ENCODE measurements at places on chromosomes 13 and 19.
A peak's percentile ranks its signal among the peaks of the same experiment; 100 is the strongest.

DNA sequence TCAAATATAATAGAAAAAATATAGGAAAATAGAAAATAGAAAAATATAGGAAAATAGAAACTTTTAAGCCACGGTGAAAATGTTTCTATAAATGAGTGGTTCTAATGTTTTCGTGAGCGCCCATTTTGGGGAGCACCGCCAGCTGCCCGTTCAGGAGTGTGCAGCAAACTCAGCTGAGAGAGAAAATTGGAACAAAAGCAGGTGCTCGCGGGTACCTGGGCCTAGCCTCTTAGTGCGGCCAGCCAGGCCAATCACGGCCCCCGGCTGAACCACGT is 204 bp upstream of the PDX1 start:
- DNase-seq = no peak
- peak overlapping the region; percentile 67 for H3K4me3 ChIP-seq
- peaks cover 3% of the 10 kb centered on the region for H3K36me3 ChIP-seq

DNA sequence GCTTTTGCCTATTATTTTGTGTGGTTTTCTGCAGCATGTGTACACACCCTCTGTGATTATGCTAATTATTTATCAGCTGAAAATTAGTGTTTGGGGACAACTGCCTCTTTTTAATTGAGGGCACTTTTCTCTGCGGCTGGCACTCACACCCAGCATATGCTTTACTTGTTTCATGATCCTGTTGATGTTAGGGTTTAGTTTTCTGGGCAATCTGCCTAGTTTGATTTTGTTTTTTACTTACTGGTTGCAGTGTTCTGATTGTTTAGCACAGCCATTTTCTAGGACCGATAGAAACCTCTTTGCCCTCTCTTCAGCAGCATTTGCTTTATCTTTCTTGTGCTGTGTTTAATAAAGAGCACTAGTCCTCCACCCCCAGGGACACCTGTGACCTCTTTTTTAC is 161.6 kb downstream of the PAN3 start:
- DNase-seq = no peak
- peaks cover 63% of the 10 kb centered on the region for H3K36me3 ChIP-seq
- H3K4me1 ChIP-seq = peaks cover 60% of the 10 kb centered on the region
- peaks cover 21% of the 10 kb centered on the region for H3K27me3 ChIP-seq
- no peak overlapping the region for H3K4me3 ChIP-seq
- H3K27ac ChIP-seq = peak overlapping the region; percentile 46

GRCh38 chr13:114020750-114021463 is 47.0 kb upstream of the C13orf46 start:
- peak overlapping the region; percentile 67 for H3K27ac ChIP-seq
- DNase-seq = no peak
- peaks cover 8% of the 10 kb centered on the region for H3K4me1 ChIP-seq
- H3K27me3 ChIP-seq = peaks cover 12% of the 10 kb centered on the region
- peaks cover 28% of the 10 kb centered on the region for H3K36me3 ChIP-seq

- no peak overlapping the region for H3K4me3 ChIP-seq
- H3K4me1 ChIP-seq = no peaks in the 10 kb centered on the region
- no peaks in the 10 kb centered on the region for H3K36me3 ChIP-seq
- H3K27ac ChIP-seq = no peak overlapping the region
- peaks cover 5% of the 10 kb centered on the region for H3K27me3 ChIP-seq
Observed at GRCh38 chr19:48069435-48069834, 25.6 kb upstream of the CABP5 start.

- DNase-seq = no peak
- no peaks in the 10 kb centered on the region for H3K27me3 ChIP-seq
- no peaks in the 10 kb centered on the region for H3K4me1 ChIP-seq
- H3K4me3 ChIP-seq = no peak overlapping the region
- H3K27ac ChIP-seq = no peak overlapping the region
Observed at GRCh38 chr13:33978653-33979052, 160.7 kb downstream of the RFC3 start.

DNA sequence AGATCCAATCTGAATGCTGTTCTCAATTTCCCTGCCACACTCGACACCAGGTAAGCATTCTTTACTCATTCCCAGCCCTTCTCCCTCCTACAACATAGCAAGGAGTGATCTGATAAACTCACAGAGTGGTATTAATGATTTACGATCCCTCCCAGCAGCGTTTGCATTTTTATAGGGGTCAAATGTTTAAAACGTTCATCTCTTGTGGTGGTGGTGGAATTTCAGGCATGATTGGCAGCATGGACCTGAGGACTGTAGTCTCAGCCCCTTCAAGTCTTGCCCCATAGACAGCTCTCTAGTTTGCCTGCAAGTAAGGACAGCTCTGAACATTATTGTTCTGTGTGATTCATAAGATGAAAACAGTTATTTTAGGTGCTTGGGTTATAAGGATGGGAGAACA is 565.7 kb downstream of the EFNB2 start:
- no peak for DNase-seq
- H3K4me3 ChIP-seq = no peak overlapping the region
- no peak overlapping the region for H3K27ac ChIP-seq
- no peaks in the 10 kb centered on the region for H3K27me3 ChIP-seq

- no peak overlapping the region for H3K4me3 ChIP-seq
- peaks cover 2% of the 10 kb centered on the region for H3K27me3 ChIP-seq
- no peak overlapping the region for H3K27ac ChIP-seq
- H3K36me3 ChIP-seq = peaks cover 3% of the 10 kb centered on the region
- no peaks in the 10 kb centered on the region for H3K4me1 ChIP-seq
Observed at GRCh38 chr13:40764587-40765403, 6.2 kb downstream of the MRPS31 start.
